ENCODE measurements at places on chromosomes 4 and X.

DNA sequence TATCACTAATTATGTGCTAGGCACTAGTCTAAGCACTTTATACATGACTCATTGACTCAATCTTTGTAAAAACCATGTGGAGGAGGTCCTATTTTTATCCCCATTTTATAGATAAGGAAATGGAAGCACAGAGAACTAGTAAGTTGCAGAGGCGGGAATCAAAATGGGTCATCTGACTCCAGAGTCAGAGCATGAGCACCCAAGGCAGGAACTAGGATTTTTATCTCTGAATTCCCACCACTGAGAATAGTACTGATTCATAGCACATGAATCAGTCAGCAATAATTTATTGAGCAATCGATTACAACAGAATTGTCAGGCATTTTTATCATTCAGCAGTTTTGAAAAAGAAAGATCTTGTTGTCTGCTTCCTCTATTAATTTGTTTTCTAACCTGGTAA is 19.3 kb downstream of the SCARB2 start:
- DNase-seq: peak; percentile 92

GRCh38 chr4:187118602-187119120 is 395.0 kb upstream of the FAT1 start:
- DNase-seq: no peak

DNA sequence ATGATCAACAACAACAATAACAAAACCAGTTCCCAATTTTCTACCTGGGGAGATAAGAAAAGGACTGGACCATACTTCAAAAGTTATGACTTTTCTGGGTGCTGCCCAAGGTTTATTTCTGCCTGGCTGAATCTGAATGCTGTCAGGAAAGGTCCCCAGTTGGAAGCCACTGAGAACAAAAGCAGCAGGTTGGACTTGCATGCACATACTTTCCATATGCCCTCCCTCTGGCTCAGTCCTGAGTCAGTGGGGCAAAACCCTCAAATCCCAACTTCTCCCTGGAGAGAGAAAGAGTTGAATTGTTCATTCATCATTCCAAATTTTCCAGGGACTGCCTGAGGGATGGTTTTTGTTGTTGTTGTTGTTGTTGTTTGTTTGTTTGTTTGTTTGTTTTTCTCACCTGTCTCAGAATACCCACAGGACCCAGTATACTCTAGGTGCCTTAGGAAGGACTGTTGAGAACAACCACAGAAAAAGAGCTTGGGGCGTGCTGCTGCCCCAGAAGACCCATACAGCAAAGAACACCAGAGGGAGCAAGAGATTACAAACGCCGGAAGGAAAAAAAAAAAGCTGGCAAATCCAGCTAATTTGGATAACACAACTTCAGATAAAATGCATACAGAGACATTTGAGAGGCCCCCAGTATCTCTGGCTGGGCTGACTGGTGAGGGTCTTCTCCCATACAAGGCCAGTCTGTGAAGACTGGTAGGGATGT is 138.9 kb upstream of the INPP4B start:
- peak; percentile 20 for DNase-seq

- DNase-seq: no peak
Measured at GRCh38 chr4:38600575-38600974, 63.4 kb upstream of the KLF3 start.

GRCh38 chr4:52059372-52059771 is 8.3 kb downstream of the SPATA18 start:
- DNase-seq: peak; percentile 13

GRCh38 chrX:68652326-68653170 is 5.1 kb downstream of the STARD8 start:
- no peak for DNase-seq

DNA sequence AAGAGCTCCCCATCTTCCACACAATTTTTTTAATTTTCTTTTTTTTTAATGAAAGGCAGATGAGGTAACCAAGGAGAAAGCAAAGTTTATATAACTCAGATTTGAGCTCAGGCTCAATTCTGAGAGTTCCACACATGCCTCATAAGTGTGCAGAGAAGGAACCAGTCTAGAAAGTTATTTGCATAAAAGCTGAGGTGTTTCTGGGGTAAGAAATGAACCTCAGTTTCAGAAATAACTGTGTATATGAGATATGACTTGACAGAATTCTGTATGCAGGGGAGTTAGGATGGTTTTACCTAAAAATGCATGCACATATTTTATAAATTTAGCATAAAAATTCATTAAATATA is 51.3 kb downstream of the DTHD1 start:
- no peak for DNase-seq

GRCh38 chr4:163858515-163858914 is 364.0 kb downstream of the TMA16 start:
- DNase-seq: no peak

- DNase-seq: no peak
Measured at GRCh38 chr4:11183356-11183740, 245.3 kb downstream of the HS3ST1 start.

DNA sequence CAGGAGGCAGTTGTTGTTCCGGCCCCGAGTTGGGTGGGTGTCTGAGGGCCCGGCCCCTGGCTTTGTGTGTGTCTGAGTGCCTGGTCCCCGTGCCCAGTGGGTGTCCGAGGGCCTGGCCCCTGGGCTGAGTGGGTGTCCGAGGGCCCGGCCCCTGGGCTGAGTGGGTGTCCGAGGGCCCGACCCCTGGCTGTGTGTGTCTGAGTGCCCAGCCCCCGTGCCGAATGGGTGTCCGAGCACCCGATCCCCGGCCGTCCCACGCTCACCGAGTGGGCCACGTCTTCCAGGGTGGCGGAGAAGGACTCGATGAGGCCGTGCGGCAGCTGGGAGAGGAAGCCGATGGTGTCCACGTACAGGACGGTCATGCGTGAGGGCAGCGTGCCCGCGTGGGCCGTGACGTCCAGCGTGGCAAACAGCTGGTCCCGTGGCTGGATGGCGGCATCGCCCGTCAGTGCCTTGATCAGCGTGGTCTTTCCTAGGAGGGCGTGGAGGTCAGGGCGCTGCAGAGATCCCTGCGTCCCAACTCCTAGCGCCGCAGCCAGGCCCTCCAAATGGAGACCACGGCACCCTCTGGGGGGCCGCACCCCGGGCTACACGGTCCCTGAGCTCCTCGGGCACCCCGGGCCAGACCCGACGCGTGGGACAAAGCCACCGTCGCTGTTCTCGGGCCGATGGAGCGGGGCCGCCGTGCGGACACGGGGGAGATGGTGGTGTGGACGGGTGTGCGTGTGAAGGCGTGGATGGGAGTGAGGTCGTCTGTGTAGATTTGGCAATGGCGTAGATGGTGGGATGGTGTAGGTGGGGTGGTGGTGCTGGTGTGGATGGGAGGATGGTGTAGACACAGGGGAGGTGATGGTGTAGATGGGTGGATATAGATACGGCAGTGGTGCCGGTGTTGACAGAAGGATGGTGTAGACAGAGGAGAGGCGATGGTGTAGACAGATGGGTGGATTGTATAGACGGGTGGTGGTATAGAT is 7.2 kb downstream of the GTPBP6 start:
- no peak for DNase-seq
